ENCODE measurements at places on chromosomes 2 and 18.

GRCh38 chr18:12328179-12328823 is 20.3 kb downstream of the TUBB6 start:
- peak; percentile 4 for ATAC-seq

- ATAC-seq = no peak
Observed at GRCh38 chr18:34794348-34794747, 84.2 kb downstream of the DTNA start.

GRCh38 chr2:80054346-80054675 is 250.2 kb downstream of the LRRTM1 start:
- ATAC-seq = no peak

GRCh38 chr2:20614201-20615067 is 36.5 kb downstream of the HS1BP3 start:
- no peak for ATAC-seq

DNA sequence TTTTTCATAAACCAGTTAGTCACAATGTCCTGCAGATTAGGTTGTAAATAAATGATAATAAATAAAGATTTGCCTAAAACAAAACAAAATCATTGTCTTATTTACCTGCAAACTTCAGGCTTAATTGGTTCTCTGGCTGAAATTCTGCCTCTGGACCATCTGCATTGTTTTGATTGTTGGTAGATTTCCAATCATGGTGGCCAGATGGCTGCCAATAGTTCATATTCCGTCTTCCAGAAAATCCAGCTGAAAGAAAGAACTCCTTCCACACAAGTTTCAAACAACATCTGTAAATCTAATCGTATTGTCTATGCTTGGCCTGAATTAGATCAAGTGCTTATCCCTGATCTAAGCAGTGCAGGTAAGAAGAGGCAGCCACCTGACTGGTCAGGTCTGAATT is 771.1 kb upstream of the ZEB2 start:
- no peak for ATAC-seq

DNA sequence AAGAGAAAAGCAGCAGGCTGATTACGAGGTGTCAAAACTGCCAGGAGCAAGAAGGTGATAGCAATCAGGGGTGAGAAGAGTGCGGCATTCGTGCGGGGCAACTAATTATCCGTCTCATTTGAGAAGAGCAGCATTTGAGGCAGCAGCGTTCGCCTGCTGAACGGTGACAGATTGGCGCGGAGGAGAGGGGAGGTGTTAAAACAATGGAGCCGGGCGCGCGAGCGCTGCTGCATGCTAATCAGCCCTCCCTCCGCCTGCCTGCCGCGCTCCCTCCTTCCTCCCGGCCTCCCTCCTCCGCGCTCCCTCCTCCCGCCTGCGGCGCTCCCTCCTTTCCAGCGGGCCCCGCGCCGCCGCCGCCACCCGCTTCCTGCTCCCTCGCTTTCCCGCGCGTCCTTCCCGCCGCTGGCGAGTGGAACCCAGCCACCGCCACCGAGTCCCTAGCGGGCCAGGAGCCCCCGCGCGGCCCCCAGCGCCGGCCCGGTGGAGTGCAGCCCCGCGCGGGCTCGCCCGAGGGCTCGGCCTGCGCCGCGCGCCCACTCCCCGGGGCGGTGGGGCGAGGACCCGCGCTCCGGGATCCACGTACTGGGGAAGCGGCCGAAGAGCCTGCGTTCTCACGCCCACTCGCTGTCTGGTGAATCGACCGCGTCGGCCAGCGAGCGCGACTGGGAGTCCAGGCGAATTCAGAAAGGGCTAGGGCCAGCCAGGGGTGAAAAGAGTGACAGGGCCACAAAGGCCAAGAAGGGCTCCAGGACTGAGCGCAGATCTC is 69.5 kb upstream of the PSMD14 start:
- ATAC-seq = peak; percentile 66

DNA sequence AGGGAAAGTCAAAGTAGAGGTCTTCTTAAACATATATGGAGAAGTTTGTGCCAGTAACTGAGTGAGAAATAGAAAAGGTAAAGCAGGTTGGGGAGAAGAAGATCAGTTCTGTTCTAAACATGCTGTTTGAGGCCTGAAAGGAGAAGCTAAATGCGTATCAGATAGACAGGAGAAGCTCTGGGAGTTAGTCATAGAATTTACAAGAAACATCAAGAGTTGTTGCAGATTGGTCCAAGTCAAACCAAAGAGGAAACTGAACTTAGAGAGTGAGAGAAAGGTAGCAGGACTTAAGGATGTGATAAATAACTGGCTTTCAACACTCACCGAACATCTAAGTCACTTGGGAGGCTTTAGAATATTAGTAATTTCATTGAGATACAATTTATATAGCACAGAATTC is 29.2 kb upstream of the CERS6 start:
- ATAC-seq = no peak

GRCh38 chr18:74420481-74420880 is 36.6 kb downstream of the DIPK1C start:
- ATAC-seq = no peak

GRCh38 chr18:23442958-23443357 is 10.1 kb upstream of the RIOK3 start:
- no peak for ATAC-seq

DNA sequence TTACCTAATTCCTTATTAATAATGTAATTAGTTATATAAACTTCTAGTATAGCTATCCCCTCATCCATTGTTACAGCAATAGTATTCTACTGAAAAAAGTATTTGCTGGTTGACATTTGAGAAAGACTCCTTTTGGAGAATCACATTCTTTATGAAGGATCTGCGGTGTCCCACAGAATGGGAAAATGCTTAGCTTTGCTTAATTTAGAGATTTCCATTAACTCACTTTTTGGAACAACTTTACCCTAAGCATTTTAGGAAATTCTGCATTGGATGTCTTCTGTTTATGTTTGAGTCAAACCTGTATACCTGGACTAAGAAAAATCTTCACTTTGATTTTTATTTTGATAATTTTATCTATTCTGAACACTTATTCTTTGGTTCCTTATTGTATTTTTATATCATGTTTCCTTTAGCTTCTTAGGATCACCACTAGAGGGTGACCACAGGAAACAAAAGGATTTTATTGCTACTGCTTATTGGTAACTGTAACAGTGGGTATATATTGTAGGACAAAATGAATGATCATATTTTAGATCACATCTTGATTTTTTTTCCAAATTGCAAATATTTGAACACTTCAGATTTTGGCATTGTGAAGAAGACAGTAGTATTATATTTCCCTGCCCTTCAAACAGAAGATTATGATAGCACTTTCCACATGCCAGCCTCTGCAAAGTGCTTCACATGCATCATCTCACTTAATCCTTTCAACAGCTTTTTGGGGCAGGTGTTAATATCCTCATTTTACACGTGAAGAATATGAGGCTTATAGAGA is 79.6 kb downstream of the MIB1 start:
- ATAC-seq = peak; percentile 66

- no peak for ATAC-seq
Observed at GRCh38 chr2:48145845-48146452, 239.7 kb upstream of the FBXO11 start.

DNA sequence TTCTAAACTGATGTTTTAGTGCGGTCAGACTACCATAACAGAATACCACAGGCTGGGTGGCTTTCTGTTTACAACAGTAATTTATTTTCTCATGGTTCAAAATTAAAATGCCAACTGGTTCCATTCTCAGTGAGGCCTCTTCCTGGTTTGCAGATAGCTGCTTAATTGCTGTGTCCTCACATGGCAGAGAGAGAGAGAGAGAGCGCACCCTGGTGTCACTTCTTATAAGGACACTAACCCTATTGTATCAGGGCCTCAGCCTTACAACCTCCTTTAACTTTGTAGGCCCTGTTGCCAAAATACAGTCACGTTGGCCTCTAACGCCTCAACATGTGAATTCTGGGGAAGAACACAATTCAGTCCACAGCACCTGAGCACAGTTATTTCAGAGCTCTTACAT is 37.5 kb upstream of the ZNF385B start:
- ATAC-seq = peak; percentile 76

- ATAC-seq = no peak
Observed at GRCh38 chr2:99898336-99899048, 243.9 kb downstream of the AFF3 start.

DNA sequence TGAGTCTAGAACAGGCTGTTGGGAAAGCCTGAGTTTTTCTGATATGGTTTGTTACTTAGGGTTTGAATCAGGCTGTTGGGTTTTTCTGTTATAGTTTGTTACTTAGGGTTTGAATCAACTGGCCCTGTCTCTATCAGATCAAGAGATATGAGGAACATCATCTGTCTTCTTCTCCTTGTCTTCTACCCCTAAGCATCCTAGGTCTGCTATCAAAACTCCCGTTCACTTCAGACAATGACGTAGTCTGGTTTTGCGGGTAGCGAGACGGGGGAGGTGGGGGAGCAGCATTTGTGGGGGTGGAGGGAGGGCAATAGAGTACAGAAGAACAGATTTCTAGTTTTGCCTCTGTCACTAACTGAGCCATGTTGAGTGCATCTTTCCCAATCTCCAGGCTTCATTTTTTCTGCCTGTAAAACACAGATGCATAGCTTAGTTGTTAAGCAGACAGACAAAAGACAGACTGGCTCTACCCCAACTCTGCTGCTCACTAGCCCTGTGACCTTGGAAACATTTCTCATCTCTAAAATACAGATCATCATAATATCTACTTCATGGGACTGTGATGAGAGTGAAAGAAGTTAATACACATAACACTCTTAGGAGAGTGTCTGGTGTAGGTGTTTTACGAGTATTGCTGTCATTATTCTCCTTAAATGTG is 9.1 kb downstream of the TNP1 start:
- ATAC-seq = no peak

DNA sequence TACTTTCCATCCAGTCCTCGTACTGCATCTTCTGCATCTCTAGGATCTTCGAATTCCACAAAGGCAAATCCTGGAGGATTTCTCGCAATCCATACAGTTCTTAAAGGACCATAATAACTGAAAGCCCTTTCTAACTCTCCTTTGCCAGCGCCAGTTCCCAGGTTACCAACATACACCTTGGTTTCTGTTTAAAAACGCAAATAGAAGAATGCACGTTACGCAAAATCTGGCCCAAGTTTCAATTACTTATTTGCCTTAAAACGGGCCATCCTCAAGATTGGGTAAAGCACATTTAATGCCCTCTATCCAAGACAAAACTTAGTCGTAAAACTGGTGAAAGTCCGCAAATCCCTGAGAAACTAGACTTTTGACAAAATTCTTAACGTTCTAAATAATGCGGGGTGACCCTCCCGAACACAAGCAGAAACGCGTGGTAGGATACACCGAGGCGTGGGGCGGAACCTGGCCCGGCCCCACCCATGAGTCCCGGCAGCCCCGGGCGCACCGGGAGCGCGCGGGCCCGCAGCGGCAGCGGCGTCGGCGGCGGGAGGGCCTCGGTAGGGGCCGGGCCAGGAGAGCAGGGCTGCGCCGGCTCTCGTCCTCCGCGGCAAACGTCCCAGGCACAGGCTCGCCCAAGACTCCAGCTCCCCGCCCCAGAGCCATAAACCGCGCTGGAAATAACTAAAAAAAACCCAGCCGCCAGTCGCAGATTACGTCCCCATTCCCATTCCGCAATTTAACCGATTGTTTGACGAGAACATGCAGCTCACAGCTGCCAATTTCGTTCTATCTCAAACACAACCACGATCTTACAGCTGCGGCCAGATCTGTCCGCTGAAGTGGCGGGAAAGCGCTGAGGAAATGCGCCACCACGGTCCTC is 910 bp downstream of the SRSF7 start:
- peak; percentile 47 for ATAC-seq

GRCh38 chr2:71476495-71476894 is 23.1 kb downstream of the DYSF start:
- no peak for ATAC-seq

DNA sequence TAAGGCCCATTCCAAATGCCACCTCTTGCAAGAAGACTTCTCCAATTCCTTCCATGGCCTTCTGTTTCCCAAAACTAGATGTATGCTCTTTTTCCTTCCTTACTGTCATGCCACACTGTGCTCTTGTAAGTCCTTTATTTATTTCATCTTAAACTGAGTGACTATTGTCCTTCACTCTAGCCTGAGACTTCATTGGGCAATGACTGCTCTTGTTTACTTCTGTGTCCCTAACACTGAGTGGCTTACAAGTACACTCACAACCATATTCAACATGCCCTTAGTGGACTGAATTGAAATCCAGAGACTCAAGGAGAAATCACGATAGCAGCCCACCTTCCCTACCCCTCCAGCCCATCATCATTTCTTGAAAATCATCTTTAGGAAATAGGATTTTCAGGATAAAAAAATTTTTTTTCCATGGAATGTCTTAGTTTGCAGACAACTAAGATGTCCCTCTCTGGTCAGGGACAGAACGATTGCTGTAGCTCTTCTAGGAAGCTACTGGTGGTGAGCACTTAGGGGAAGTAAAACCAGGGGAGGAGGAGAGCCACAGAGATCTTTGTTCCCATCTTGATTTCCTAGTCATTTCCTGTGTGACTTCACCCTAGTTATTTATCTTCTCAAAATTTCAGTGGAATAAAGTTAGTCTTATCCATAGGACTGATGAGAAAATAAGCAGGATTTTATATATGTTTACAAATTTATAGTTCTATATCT is 80.7 kb downstream of the CYRIA start:
- no peak for ATAC-seq

DNA sequence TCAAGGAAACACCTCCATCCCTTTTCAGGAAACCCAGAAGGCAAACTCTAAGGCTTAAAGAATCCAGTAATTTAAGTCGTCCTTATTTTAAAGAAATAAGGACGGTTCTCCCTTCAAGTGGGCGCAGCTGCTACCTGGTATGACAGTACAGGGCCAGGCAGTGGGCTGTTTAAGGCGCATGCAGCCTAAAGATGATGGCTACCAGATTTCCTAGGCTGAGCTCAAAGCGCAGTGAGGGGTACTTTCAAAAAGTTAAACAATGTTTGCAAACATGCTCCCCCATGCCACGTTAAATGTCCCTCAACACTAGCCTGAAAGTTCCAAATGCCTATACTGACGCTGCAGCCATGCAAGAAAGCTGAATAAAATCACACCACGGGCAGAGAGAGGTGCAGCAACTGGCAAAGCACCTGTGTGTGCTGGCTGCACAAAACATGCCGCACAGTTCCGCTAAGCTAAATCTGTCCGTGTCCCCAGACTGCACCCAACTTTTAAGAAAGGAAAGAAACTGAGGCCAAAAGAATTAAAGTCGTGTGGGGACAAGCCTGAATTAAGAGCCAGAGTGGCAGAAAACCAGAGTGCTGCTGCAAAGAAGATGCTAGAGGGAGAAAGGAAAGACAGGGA is 583 bp downstream of the HIBCH start:
- peak; percentile 41 for ATAC-seq

DNA sequence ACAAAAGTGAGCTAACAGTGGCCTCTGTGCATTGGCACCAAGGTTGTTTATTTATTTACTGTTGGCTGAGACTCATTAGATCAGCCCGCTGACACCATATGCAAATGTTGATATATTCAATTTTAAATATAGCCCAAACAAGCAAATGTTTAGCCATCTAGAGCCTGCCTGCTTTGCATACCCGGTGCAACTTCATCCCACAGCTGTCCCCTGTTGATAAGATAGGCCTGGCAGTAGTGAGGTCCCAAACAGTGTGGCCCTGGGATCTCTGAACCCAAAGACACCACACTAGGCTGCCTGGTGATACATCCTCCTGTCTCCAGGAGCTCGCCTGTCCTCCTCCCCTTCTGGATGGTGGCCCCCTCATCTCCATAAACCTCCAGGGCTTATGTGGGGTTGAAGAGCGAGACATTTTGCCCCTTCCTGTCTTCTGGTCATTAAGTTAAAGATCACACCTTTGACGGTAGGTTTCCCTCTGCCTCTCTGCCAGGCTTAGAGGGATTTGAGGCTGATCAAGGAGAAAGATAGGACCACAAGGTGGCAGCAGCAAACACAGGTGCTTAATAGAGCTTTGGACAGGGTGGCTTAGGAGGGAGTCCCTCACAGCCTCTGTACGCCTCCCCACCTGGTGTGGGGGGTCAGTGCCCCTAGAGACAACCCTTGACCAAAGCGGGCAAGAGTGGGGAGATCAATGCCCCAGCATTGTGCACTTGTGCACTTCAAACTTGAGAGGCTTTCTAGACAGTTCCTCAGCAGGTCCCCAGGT is 23.7 kb upstream of the MYO5B start:
- ATAC-seq = peak; percentile 54

All from SK-N-SH treated with all-trans-retinoic acid at 6 μM for 48 hours (cell line).